H9 (cell line): ENCODE measurements at places on chromosomes 16 and 17.

GRCh38 chr17:33335491-33336173, 42.5 kb upstream of the ASIC2 start:
- peak; percentile 69 for DNase-seq

DNA sequence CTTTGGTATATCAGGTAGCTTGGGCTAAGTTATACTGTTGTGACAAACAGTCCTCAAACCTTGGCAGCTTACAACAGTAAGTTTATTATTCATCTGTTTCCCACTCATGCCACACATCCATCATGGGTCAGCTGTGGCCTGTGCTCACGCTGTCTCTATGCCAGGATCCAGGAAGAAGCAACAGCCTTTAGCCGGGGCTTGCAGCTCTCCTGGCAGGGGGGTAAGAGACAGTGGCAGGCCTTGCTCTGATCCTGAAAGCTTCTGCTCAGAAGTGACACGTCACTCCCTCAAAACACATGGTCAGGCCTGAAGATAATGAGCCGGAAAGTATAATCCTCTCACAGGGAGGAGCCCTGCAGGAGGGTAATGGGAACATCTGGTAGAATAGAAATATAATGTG, 377.6 kb downstream of the CPPED1 start:
- DNase-seq: no peak

- DNase-seq: peak; percentile 85
Observed at GRCh38 chr17:58531661-58532554, 17.5 kb upstream of the MTMR4 start.

DNA sequence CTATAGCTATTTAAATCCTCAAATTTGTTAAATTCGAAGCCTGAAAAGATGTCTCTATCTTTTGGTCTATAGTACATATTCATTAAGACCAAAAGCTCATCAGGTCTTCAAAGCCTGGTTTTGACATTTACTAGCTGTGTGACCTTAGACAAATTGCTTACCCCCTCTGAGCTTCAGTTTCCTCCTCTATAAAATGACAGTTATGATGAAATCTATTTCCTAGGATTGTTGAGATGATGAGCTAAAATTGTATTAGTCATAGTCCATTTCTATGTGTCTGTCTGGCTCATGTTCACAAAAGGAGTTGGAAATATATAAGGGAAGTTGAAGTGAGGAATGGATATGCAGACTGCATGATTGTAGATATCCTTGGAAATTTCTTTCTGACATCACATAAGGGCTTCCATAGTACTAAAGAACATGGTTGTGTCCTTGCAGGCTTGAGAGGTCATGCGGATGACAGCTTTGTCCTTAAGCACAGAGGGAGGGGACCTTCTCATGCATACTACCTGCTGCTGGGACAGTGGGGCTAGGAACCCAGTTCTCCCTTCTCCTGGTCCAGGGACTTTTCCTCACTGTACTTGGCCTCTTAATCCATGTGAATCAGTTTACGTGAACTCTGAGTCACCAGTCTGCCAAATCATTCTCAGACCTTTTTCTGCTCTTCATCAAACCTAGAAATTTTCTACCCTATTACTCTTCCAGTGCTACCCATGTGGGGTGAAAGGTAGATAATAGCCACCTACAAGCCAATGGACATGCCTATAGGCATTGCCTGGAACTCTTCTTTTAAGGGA, 487.5 kb upstream of the SALL1 start:
- no peak for DNase-seq

GRCh38 chr16:88863426-88863825, 3.0 kb downstream of the PABPN1L start:
- no peak for DNase-seq

- DNase-seq: no peak
Observed at GRCh38 chr17:7047566-7047965, 3.7 kb upstream of the SLC16A11 start.

GRCh38 chr17:43427362-43428043, 28.7 kb downstream of the ARL4D start:
- no peak for DNase-seq

GRCh38 chr17:50891577-50891989, 25.4 kb upstream of the TOB1 start:
- DNase-seq: peak; percentile 69

- no peak for DNase-seq
Observed at GRCh38 chr17:1104222-1104621, 75.6 kb downstream of the ABR start.

DNA sequence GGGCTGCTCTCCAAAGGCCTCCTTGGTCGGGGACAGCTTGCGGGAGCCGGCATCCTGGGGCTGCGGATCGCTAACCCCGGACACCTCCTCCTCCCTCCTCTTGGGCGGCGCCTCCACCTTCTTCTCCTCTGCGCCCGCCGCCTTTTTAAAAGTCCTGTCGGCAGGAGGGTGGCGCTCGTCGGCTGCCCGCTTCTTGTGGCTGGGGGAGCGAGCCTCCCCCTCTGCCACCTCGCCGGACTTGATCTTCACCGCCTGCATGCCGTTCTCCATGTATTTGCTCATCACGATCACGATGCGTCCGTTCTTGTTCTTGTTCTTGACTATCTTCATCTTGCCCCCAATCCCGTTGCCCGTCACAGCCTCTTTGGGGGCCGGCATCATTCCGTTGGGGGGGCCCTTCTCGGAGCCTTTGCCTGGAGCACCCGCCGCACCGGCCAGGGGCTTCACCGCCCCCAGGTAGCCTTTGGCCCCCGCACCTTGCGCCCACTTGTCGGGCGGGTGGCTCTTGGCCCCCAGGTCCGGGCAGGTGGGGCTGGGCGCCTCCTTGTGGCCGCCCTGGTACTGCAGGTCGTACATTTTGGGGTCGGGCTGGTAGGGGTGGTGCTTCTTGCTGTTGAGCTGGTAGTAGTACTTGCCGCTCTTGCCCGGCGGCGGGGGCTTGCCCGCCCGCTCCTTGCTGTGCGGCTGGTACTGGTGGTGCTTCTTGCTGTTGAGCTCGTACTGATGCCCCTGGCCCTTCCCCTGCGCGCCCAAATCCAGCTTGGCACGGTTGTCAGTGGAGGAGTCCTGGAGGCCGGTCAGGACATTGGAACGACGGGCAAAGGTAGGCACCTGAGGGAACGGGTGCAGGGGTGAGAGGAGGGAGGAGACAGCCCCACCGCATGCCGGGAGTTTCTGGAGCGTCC, 4.4 kb downstream of the CBX4 start:
- peak; percentile 90 for DNase-seq

GRCh38 chr16:23949630-23950290, 114.0 kb downstream of the PRKCB start:
- no peak for DNase-seq
